Heart left ventricle (tissue), 16 donors: ENCODE measurements at places on chromosomes 13 and 19.

DNA sequence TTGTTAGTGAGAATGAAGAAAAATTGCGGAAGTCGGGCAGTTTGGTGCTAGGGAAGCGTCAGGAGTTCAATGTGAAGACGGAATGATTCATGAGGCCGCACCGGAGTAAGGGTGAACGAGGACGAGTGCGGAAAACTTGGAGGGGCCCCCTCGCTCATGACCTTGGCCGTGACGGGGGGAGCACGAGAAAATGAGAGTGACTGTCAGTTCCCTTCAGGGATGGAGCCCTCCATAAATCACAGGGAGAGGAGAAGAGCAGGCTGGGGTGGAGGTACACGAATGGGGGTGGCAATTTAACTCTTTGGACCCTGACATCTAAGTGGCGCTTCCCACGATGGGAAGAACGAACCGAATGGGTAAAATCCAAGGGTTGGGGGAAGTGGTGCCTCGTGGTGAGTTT is 486.4 kb downstream of the TSHZ3 start:
- no peak for DNase-seq

DNA sequence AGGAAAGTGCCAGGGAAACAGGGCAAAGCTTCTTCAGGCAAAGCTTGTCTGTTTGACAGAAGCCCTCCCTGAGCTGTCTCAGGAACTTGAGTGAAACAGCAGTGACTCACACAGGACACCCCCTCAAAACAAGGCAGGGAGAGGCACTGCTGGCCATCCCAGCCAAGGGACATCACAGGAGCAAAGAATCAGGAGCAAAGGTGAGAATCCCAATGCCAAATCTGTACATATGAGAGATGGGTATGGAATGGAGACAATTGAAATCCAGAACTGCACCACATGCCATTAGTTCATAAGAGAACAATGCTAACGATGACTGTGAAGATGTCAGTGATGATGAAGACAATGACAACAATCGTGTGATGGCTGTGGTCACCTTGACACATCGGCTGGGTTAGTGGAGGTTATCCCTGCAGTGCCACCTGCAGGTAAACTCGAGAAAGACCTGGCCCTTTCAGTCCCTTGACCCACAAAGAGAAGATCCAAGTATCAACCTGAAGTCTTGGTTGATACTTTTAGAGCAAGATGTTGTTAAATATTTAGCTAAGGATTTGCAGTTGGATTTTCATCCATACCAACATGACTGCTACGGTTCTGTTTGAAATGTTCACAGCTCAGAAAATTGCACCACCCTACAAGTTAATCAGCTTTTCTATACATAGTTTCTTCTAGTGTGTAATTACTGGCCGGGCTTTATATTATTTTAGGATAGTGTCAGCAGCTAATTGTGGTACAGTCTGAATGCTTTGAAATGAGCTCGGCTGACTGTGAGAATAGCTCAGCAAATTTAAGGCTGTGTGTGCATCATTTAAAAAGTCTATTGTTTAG is 42.0 kb upstream of the IPO5 start:
- no peak for DNase-seq

DNA sequence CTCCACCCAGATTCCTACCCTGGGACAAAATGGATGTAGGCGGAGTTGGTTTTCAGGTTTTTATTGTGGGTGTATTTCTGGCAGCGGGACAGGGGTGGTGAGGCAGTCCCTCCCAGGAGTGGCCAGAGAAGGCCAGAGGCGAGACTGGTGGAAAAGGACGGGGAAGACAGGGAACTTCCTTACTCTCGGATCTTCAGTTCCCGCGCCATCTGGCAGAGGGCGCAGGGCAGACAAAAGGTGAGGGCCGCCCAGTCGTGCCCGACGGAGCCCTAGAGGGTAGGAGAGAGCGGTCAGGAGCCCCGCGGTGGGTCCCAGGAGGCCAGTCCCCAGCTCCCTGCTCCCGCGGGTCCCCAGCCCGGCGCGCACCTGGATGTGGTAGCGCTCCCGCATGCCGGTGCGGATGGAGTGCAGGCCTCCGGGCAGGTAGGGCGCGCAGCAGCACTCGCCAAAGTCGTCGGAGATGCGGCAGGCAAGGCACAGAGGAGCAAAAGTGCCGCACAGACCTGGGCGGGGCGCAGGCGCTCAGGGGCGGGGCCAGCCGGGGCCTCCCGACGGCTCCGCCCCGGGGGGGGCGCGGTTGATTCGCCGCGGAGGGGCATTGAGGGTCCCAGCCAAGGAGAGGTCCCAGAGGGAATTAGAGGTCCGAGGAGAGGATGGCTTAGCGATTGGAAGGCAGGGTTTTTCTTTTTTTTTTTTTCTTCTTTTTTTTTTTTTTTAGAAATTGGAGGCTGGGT is 3.0 kb downstream of the CNFN start:
- DNase-seq, result peak; percentile 65

- DNase-seq, result peak; percentile 70
Measured at GRCh38 chr19:47762615-47763308, 15.7 kb upstream of the SELENOW start.

DNA sequence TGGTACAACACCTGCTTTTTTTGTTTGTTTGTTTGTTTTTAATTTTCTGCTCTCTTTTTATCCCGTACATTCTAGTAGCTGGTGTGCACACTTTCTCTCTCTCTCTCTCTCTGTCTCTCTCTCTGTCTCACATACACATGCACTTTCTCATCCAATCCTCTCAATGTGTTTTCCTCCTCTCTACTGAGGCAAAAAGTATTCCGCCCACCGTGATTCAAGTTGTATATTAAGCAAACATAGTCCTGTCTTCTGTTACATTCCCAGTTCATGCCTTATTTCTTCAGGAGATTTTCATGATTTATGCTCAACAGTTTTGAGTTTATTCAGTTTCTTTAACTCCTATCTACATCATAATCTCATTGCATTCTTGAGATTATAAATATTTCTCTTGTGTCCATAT is 38.2 kb upstream of the SCEL start:
- DNase-seq, result no peak

GRCh38 chr13:109198585-109198984 is 569.2 kb downstream of the MYO16 start:
- no peak for DNase-seq

GRCh38 chr13:28820099-28821051 is at the start of gene MTUS2:
Gene MTUS2, plus strand, starts transcription at chr13:28820339.
- DNase-seq, result no peak

DNA sequence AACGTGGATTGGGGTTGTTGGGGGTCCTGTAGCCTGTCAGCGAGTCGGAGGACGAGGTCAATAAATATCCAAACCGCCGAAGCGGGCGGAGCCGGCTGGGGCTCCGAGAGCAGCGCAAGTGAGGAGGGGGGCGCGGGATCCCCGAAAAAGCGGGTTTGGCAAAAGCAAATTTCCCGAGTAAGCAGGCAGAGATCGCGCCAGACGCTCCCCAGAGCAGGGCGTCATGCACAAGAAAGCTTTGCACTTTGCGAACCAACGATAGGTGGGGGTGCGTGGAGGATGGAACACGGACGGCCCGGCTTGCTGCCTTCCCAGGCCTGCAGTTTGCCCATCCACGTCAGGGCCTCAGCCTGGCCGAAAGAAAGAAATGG is 754 bp upstream of the SIX5 start:
- DNase-seq, result peak; percentile 66

- no peak for DNase-seq
Measured at GRCh38 chr19:9535934-9536333, 2.5 kb downstream of the ZNF426 start.

- DNase-seq, result no peak
Measured at GRCh38 chr19:49335071-49335783, at the start of gene CD37. Gene CD37, plus strand, starts transcription at chr19:49335406. Its CDS starts 135 bp downstream, at chr19:49335541.

- no peak for DNase-seq
Measured at GRCh38 chr13:74479124-74479523, 344.9 kb upstream of the KLF12 start.

DNA sequence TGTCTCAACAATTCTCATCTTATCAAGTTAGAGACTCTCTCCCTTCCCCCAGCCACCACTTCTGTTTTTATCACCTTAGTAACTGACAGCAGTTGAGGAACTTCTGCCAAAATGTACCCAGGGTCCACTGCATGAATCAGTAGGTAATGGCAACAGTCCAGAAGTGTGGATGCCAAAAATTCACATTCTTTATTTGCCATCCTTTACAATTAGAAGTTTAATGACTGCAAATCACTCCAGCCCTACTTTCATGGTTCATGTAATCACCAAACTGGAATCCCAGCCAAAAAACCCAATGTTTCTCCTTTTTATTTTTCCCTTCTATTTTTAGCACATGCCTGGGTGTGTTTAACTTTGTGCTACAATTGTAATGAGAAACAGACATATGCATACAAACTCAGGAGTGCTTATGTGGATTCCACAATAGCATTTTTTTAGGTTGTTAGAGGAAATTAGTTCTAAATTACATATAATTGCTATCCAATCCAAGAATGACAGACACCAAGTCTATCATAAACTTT is 243.5 kb downstream of the RGCC start:
- DNase-seq, result peak; percentile 26

GRCh38 chr13:47087841-47088240 is 191.0 kb upstream of the HTR2A start:
- no peak for DNase-seq

DNA sequence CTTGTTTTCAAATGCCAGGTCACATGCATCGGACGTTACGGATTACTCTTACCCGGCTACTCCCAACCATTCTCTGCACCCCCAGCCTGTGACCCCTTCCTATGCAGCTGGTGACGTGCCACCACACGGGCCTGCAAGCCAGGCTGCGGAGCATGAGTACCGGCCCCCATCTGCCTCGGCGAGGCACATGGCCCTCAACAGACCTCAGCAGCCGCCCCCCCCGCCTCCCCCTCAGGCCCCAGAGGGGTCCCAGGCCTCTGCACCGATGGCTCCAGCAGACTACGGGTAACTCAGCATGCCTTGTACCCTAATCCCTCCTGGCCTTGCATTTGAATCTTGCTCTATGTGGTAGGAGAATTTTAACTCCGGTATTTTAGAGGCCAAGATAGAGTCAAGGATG is 79.5 kb downstream of the GPR12 start:
- DNase-seq, result no peak

GRCh38 chr19:6021878-6022569 is 44.1 kb upstream of the RANBP3 start:
- DNase-seq, result peak; percentile 82

- DNase-seq, result no peak
Measured at GRCh38 chr19:32874605-32875004, 5.0 kb upstream of the SLC7A9 start.

DNA sequence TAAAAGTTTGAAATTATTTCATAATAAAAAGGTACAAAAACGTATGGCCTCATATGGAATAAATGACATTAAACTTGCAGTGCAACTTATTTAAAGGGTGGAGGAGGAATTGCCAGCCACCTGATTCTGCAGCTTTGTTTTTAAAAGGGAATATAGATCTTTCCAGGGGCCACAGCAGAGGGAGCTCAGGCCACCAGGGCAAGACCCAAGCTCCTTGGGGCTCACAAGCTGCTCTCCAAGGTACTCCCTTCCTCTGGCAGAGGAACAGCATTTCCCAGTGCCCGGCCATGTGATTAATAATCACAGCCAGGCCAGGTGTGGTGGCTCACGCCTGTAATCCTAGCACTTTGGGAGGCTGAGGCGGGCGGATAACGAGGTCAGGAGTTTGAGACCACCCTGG is 6.2 kb downstream of the ACOD1 start:
- DNase-seq, result no peak

GRCh38 chr19:11196406-11197287 is 698 bp downstream of the KANK2 start:
- peak; percentile 64 for DNase-seq

DNA sequence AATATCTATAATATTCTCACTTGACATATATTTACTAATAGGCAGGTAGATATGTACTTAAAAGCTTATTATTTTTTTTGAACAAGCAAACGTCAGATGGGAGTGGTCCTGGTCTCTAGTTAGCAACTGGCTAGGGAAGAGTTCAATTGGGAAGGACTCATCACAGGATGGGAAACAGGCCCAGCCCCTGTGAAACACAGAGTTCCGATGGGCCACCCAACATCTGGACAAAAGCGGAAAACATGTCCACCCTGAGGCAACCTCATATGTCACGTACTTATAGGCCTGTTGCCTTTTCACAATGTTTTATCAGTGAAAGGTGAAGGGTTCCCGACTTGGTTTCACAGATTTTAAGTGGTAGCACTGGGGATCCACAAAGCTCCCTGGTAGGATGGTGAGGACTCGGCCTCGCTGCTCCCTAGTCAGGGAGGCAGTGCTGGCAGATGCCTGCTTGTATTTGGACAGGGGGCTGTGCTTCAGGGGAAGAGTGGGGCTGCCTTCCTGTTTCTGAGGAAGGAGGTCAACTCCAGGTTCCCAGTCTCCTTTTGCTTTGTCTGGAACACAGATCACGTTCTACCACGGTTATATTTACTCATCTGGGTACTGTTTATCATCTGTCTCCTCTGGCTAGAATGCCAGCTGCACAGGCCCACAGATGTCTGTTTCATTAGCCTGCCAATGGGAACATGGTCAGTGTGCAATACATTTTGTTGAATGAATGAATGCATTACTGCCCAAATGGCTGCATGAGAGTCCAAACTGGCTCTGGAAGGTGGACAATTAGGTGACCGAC is 49.4 kb upstream of the SLC15A1 start:
- DNase-seq, result no peak

GRCh38 chr13:45257638-45258333 is 56.9 kb upstream of the KCTD4 start:
- no peak for DNase-seq

GRCh38 chr19:2982983-2983350 is 5.6 kb downstream of the TLE6 start:
- peak; percentile 79 for DNase-seq
